ENCODE measurements at places on chromosomes 1 and 21.

- DNase-seq: no peak
Measured at GRCh38 chr1:54047384-54048305, 5.4 kb downstream of the TMEM59 start.

- DNase-seq: no peak
Measured at GRCh38 chr1:110254604-110255391, 44.7 kb downstream of the KCNC4 start.

DNA sequence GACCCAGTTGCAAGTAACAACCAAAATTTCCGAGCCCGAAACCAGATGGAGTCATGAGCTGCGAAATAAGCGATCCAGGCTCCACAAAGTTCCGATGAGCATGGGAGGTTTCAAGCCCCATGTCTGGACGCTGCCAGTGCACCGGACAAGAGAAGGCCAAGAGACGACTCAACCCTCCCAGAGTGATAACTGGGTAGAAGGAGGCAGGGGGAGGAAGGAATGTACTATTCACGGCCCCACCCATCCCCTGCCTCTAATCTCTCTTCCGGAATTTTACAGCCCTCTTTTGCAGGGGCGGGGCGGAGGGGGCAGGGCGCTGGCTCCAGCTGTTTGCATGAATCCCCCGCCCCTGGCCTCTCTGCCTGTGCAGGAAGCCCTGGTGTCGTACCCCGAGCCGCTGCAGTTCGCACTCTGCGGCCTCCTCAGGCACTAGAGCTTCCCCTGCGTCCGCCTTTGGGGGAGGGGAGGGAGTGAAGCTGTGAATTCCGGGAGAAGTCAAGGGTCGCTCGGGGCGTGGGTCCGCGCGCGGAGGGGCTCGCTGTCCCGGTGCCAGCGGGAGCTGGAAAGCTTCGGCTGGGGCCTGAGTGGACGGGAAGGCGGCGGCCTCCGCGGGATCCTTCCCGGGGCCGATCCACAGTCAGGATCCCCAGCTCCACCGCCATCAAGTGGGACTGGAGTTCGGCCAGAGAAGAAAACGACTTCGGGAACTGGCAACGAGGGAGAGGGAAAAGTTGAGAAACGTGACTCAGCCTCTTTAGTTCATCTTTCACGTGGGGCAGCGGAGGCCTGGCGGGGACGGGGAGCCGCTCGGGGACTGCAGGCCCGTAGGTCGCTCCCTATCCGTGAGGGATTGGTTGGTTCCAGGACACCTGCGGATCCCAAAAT, 6.3 kb upstream of the PTP4A2 start:
- peak; percentile 73 for DNase-seq

GRCh38 chr1:2804628-2805351, 3.3 kb upstream of the TTC34 start:
- no peak for DNase-seq

GRCh38 chr1:87790756-87791155, 462.1 kb downstream of the LMO4 start:
- DNase-seq: no peak

- no peak for DNase-seq
Measured at GRCh38 chr1:183836598-183836997, 31.7 kb downstream of the RGL1 start.

GRCh38 chr1:112399456-112399855, 3.4 kb downstream of the CTTNBP2NL start:
- DNase-seq: no peak

DNA sequence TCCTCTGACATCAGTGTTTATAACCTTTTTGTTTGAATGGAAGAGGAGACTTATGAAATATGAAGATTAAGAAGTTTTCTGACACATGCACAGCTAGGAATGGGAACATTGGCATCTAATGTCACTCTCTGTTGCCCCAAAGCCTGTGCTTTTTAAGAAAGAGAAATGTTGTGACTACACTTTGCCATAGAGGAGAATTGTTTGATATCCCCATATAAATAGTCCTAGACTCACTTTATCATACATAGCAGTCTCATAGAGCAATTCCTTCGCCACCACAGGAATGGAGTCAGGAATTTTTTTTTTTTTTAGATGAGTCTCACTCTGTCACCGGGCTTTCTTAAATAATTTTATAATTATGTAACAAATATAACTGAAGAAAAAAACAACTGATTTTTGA, 1.5 kb downstream of the KRTAP21-3 start:
- no peak for DNase-seq

DNA sequence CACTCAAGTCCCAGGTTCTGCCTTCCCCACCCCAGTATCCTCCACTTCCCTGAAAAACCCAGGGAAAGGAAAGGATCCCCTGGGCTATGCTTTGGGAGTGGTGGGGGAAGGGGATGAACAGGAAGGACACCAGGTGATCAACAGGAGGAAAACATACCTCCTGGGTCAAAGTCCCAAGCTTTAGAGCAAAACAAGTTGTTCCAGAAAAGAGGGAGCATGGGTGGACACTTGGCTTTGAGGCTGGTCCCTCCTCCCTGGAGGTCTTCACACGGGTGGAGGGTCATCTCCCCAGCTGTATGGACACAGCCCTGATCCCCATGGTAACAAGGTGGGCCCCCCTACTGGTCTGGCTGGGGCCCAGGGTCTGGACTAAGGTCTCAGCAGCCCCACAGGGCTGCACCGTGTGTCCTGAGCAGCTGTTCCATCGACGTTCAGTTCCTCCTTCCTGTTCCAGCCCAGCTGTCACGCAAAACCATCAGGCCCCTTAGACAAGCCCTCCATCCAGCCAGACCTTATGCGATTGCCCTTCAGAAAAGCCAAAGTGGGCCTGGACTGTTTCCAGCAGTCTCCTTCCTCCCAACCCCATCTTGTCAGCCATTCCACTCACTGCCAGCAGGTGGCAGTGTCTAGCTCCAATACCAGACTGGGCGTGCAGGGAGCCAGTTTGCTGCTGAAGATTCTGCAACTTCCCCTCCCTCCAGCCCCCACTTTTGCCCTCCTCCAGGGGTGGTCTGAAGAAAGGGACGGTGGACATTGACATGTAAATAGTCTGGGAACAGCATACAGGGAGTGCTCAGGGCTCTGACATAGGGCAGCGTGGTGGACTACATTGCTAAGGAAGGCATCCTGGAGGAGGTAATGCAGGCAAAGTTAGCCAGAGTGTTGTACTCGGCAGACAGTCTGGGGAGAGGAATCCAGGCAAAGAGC, 2.9 kb upstream of the PDZK1IP1 start:
- peak; percentile 38 for DNase-seq

GRCh38 chr21:43734131-43734927, 15.4 kb downstream of the PDXK start:
- DNase-seq: no peak

DNA sequence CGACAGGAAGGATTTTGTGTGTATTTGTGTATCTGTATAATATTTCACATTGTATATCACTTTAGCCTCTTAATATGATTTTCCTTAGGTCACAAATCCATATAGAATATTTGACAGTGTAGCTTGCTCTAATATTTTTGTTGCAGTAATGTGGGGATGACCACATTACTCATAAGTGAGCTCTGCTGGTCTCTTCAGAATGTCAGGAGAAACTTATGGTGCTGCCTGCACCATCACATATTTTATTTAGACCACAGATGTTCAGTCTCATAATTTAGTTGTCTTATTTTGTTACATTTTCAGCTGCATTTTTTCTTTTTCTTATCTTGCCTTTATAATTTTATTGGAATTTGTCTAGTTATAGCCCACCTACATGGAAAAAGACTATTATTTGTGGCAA, 205.3 kb downstream of the PBX1 start:
- no peak for DNase-seq

GRCh38 chr1:84973498-84974334, 23.2 kb downstream of the MCOLN2 start:
- DNase-seq: no peak

DNA sequence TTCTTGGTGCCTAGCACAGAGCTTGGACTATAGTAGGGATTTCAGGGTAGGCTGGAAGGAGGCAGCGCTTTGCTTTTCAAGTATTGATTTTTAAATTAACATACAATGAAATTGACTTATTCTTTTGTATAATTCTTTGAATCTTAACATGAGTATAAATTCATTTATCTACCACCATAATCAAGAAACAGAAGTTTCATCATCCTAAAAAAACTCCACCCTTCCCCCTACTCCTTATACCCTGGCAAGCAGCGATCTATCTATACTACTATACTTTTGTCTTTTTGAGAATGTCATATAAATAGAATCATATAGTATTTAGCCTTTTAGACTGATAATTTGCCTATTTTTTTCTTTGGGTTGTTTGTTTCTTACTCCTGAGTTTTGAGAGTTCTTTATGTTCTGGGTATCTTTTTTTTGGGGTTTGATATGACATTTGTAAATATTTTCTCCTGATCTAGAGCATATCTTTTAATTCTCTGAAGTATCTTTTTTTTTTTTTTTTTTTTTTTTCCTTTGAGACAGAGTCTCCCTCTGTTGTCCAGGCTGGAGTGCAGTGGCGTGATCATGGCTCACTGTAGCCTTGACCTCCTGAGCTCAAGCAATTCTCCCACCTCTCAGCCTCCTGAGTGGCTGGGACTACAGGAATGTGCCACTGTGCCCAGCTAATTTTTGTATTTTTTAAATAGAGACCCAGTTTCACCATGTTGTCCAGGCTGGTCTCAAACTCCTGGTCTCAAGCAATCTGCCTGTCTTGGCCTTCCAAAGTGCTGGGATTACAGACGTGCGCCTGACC, 6.4 kb downstream of the RPS6KC1 start:
- no peak for DNase-seq

DNA sequence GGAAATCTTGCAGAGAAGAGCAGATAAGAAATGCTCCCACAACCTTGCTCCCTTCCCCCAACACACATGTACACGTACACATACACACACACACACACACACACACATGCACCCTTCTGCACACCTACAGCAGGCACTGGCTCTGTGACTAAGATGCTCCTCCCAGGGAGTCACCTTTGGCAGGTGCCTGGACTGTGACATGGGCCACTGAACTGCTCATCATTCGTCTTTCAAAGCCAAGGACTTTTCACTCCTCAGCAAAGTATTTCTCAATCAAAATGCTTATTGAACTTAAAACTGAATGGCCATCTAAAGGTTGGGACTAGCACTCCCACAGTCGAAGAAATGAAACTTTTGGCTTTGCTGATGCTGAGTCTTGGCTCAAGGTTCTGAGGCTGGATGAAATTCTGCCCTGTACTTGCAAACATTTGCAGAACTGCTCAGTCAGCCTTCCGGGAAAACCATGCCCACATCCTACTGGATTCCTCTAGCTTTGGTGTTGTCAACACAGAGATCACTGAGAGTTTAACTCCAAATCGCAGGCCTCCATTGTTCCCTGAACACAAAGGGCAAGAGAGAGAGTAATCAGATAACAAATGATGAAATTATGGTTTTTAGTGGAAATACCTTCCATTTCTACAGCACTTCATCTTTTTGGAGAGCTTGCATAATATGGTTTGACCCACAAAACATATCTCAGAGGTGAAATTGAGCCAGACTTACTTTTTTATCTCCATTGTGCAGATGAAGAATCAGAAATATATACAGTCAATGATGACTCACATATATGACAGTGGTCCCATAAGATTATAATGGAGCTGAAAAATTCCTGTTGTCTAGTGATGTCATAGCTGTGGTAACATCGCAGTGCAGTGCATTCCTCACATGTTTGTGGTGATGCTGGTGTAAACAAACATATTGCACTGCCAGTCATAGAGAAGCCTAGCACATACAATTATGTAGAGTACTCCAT, 72.4 kb upstream of the BCAR3 start:
- DNase-seq: no peak

- DNase-seq: no peak
Measured at GRCh38 chr1:168338589-168339503, 58.2 kb downstream of the TBX19 start.

DNA sequence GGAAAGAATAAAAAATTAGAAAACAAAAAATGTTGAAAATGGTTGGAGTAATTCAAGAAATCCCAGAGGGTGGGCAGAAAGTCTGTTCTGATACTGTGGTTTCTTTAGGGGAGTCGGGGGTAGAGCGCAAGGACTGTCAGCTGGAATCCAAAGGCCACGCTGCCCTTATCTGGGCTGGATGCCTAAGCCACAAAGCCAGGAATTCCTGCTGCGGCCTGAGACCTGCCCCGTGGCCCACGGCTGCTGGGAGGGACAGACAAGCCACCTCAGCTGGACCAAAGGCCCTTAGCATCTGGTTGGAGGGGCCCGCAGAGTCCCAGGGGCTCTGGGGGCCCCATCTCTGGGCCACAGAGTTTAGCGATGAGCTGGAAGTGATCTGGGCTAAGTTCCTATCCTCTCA, 60.2 kb downstream of the DMRTB1 start:
- DNase-seq: no peak

GRCh38 chr1:78673120-78673519, 23.5 kb downstream of the IFI44 start:
- DNase-seq: no peak
